ENCODE measurements at places on chromosomes 12 and 14. TPM values are rescaled to one million over a fixed set of nuclear protein-coding genes. Genes with fewer than 3 reads are reported as not detected.

Gene KRT5
- 0.66 TPM for total RNA-seq

GRCh38 chr14:95545515-95546168 lies 10.8 kb downstream of the GLRX5 start:
- no peak for DNase-seq

DNA sequence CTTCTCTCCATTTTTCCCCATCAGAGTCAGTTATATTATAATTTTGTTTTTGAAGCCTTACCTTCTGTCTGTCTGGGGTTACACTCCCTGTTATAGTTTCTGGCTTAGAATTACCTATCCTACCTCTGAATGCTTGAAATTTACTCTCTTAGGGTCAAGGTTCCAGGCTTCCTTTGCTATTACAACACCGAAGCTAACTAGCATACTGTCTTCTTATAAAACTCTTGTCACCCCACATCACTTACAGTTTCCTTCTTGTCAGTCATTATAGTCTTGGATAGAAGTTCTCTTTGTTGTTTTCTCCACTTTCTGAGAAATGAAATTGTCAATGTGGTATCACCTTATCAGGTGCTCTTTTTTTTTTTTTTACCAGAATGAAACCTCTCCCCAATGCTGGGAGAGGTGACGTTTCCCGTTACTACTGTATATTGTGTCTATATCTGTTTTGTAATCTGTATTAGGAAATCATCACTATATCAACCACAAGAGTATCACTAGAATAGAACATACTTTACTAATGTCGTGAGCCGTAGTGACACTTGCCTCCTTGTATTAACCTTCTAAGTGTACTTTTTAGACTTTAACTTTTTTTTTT lies 69.2 kb upstream of the PSMA6 start:
- DNase-seq, result no peak

Gene ASIC1
- total RNA-seq, result 0.14 TPM

GRCh38 chr12:109228664-109229063 lies 80.4 kb downstream of the FOXN4 start:
- DNase-seq, result no peak

All from pulmonary artery endothelial cell (primary cell).